ENCODE measurements at places on chromosomes 3 and 15.

GRCh38 chr3:81735334-81735733 is 26.1 kb downstream of the GBE1 start:
- DNase-seq, result no peak

DNA sequence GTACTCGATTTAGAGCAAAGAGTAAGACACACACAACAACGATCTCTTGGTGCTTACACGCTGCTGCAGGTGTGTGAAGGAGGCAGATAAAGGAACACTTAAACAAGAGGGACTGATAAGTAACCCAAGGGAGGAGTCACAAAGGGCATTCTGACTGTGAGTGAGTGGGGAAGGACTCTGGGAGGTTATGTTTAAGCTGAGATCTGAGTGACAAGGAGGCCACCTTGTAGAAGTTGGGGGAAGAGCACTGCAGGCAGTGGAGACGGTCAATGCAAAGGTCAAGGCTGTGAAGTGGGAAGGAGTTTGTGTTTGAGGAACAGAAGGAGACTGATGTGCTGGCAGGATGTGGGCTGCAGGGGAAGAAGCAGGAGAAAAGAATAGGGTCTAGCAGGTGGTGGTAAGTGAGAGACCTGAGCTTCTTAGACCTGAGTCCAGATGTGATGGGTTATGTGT is 63.1 kb downstream of the LPP start:
- DNase-seq, result peak; percentile 2

DNA sequence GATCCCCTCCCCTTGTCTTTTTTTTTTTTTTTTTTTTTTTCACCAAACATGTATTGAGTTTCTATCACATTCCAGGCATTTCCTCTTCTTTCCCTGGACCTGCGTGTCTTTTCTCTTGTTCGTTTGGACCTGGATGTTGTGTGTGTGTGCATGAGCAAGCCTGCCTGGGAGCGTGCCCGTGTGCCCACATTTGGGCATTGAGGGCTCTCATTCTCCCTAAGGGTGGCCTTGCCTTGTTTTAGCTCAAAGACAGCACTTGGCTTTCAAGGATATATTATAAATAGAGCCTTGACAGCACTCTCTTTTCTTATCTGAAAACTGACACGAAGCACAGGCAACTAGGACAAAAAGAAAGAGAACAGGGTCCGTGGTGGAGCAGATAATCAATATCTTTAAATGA is 39.0 kb upstream of the SLC25A26 start:
- DNase-seq, result no peak

- DNase-seq, result no peak
These were observed 138.6 kb downstream of the SRGAP3 start for GRCh38 chr3:9110802-9111201.

DNA sequence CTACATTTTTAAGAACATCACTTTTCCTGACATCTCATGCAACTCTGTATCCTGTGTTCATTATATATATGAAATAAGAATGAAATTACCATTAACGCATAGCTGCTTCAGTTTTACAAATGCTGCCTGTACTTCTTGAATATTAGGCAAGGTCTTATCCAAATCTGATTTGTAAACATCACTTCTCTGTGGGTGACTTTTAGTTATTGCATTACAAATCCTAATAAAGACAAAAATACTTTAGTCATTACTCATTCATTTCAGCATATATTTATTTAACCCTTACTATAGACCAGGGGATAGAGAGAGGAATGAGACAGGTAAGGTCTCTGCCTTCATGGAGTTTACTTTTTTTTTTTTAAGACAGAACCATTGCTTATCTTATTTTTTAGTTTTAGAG is 36.8 kb downstream of the MTMR10 start:
- no peak for DNase-seq

- no peak for DNase-seq
These were observed 39.1 kb downstream of the PAK2 start for GRCh38 chr3:196778755-196779154.

Measured in K562 (cell line).